ENCODE measurements at places on chromosomes 4 and X. TPM values are rescaled to one million over a fixed set of nuclear protein-coding genes. Genes with fewer than 3 reads are reported as not detected.

GRCh38 chrX:47112316-47112954 lies 32.1 kb downstream of the NDUFB11 start:
- no peak for DNase-seq

- no peak for DNase-seq
These were observed 55.5 kb downstream of the SMIM20 start for GRCh38 chr4:25969374-25970155.

- DNase-seq = no peak
These were observed 86.1 kb downstream of the ZNF518B start for GRCh38 chr4:10371121-10371520.

DNA sequence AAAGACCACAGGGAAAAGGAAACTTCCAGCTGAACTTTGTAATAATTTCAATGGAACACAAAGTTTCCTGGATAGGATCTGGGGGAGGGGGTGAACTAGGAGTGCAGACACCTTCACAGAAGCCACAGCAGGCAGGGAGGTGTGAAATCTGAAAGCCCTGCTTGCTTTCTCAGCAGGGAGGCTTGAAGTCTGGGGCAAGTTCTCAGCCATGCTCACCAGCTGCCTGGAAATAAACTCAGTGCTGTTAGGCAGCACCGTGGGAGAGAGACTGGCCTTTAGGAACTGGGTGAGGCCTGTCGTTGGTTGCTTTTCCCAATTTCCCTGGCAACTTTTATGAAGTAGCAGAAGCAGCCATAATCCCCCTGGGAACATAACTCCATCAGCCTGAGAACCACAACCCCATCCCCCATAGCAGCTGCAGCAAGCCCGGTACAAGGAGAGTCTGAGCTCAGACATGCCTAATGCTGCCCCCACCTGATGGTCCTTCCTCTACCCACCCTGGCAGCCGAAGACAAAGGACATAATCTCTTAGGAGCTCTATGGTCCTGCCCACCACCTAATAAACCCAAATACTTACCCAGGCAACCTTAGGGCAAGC lies 39.2 kb upstream of the NMU start:
- DNase-seq = no peak

DNA sequence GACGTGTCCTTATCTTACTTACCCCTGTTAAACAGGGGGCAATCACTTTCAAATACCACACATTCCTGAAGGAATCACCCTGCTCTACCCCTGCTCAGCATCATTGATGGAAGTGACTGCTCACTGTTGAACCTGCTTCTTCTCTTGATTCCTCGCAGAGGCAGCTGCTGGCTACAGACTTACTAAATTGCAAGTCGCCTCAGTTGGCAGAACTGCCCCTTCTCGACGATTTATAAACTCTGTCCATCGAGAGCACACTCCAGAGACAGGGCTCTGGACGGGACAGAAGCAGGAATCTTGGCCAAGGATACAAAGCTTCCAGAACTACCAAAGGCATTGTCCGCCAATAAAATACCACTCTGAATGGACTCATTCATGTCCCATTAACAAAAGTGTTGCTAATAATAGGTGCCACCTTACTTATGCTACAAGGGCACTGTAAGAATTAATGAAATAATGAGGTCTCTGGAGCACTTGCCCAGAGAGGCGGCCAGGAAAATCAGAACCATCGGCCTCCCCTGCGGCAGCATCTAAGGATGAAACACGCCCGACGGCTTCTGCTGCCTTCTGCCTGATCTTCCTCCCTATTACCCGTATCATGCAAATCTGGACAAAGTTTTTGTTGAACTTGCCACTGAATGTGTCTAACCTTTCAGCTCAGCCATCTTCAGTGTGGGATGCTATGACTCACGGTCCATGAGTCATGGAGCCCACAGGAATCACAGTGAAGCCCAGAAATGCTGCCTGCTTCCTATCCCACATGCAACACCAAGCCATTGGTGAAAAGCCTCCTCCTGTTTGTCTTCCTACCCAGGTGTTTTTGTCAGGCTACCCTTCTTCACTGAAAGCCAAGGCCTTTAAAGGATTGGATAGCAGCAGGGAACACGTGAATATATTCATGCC lies 164.9 kb downstream of the MAML3 start:
- peak; percentile 78 for DNase-seq

DNA sequence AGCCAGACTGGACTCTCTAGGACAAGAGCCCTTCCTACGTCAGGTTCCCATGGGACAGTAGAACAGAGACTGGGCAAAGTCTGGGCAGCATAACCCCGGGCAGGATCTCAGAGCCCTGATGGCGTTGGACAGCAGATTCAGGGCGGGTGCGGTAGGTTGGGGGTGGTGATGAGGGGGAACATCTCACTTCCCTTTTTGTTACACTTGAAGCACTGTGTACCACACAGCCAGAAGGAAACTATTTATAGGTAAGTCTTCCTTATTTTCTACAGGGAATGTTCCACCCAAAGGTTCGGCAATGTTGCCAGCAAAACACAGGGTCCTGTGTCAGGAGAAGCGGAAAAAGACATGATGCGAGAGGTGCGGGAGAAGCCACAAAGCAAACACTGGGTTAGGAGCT lies 54.3 kb downstream of the TSC22D3 start:
- DNase-seq = no peak

DNA sequence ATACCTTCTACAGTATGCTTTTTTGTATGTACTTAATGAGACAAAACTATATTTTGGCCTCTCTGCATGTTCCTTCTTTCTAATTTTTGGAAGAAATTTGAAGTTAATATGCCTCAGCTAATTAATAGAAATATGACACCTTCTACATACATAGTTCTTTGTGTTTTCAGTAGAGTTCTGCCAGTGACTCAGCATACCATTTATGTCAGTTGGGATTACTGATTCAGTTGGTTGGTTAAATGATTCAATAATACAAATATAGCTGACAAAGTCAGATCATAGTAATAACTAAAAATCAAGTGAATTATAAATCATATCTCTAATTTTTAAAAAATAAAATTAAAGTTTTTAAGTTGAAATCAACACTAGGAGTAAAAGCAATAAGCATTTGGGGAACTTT lies 16.8 kb downstream of the BTC start:
- DNase-seq = no peak

GRCh38 chr4:155974476-155974749 lies 20.7 kb upstream of the CTSO start:
- DNase-seq = no peak

GRCh38 chrX:110966839-110967238 lies 129.2 kb upstream of the PAK3 start:
- DNase-seq = no peak

DNA sequence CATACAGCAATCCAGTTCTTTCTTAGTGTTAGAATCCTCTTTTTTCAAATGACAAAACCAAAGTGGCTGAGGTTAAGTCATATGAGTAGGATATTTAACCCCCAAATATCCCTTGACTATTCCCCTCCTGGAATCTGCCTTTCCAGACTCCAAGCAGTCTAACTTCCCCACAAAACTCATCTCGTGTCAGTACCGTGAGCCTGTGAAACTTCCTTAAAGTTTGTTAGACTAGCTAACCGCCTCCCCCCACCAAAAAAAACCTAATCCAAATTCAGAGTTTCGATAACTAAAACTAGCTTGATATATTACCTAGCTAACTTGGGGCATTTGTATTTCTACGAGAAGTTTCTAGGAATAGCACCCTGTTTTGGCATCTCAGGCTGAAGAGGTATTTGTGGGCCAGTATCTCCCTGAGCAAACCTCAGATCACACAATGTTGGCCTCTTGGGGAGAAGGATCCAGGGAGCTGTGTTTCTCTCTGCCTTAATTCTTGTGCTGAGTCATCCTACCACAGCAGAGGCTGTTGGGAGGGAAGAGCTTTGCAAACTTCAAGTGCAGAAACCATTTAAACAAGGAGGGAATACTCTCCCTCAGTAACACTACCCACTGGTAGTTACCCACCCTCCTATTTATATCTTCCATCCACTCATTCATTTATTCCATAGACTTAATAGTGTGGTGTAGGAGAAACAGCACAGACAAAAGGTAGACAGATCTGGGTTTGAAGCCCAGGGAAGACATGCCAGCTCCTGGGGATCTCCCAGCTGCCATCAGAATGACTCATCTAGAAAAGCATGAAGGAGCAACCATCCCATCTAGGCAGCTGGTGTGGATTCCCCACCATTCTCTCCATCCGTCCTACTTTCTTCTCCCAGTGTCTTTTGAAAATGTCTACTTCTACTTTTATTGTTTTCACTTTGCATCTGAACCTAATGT lies 39.3 kb upstream of the TXK start:
- no peak for DNase-seq

DNA sequence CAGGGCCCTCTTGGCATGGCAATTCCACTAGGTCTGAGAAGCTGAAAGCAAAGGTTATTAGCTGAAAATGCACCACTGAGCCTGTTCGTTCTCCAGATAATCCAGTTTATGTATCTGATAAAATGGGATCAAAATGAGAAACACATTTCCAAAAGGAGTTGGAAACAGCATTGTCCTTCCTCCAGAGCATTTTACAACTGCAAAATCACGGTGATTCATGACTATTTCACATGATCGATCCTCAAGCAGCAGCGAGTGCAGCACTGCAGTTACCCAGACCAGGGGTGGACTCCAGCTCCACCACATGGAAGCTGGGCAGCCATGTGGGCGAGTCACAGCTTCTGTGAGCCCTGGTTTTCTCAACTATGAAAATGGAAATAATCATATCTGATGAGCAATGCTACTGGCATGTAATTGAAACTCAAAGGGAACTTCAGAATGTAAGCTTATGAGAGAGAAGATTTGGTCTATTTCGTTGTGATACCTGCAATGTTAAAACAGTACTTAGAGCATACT lies 78.7 kb upstream of the MSX1 start:
- DNase-seq = no peak

Gene GASK1B
- 2.8 TPM for total RNA-seq

Gene GLUD2
- 0.30 TPM for total RNA-seq

Gene FGF13
- total RNA-seq = 0.90 TPM

Gene APLN
- 0.13 TPM for total RNA-seq

Gene TACR3
- total RNA-seq = not detected

Gene ERVMER34-1
- total RNA-seq = 0.92 TPM

Gene C4orf51
- not detected for total RNA-seq

Measured in PC-9 (cell line).